Fibroblast of villous mesenchyme (primary cell): ENCODE measurements at places on chromosomes 1 and 21.

GRCh38 chr1:3029481-3029961 lies 8.3 kb downstream of the ACTRT2 start:
- no peak for DNase-seq

DNA sequence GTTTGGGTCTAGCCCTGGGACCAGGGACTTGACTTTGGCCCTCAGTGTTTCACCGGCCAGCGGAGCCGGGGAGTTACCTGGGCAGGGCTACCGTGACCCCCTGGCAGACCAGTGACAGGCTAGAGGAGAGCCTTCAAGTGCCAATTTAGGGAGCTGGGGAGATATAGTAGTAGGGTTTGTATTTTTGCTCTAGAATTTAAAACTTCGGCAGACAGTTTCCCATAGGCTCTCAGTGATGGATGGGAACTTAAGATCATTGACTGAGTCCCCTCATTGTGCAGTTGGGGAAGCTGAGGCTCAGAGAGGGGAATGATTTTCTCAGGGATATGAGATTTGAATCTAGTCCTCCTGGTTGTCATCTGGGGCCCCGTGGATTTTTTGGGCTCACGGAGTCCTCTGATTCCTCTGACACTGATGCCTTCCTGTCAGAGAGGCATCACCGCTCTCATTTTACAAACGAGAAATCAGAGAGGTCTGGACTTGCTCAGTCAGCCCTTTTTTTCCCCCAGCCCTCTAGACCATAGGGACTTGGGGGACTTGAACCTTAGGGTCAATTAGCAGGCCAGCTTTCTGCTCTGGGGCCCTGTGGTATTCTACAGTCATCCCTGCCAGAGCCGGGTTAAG lies 58.3 kb upstream of the ACOT11 start:
- no peak for DNase-seq

DNA sequence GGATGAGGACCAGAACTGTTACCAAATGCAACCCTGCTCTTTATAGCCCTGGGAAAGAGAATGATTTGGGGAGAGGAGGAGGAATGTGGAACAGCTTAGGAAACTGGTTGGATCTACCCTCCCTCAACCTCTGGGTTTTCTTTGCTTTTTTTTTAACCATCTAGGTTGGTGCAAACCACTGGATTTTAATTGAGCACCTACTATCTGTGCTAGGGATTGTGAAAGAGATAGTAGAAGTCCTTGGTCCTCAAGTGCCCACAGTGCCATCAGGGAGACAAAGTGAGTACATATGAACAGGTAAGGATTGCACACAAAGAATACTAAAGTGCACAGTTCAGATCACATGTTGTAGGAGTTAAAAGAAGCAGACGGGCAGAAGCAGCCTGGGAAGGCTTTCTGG lies 4.7 kb downstream of the TAGLN2 start:
- no peak for DNase-seq

GRCh38 chr1:203621559-203622262 lies 4.9 kb upstream of the ATP2B4 start:
- DNase-seq: no peak

- no peak for DNase-seq
These were observed 29.5 kb upstream of the CLCA4 start for GRCh38 chr1:86517336-86517735.

DNA sequence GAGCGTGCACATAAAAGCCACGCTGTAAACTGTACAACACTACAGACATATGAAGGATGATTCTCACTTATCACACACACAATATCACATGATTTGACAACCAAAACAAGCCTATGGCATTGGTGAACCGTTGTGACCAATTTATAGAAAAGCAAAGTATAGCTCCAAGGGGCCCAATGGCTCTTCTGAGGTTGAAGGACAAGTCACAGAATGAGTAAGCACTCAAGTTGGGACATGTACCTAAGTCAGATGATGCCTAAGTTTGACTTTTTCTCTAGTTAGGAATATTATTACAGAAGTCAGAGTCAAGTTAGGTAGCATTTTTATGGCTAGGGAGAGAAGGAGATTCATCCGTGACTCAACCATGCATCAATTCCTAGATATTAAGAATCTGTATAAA lies 45.7 kb downstream of the PLPP3 start:
- no peak for DNase-seq

- DNase-seq: peak; percentile 69
These were observed 24.6 kb downstream of the MIXL1 start for GRCh38 chr1:226248091-226248490.

DNA sequence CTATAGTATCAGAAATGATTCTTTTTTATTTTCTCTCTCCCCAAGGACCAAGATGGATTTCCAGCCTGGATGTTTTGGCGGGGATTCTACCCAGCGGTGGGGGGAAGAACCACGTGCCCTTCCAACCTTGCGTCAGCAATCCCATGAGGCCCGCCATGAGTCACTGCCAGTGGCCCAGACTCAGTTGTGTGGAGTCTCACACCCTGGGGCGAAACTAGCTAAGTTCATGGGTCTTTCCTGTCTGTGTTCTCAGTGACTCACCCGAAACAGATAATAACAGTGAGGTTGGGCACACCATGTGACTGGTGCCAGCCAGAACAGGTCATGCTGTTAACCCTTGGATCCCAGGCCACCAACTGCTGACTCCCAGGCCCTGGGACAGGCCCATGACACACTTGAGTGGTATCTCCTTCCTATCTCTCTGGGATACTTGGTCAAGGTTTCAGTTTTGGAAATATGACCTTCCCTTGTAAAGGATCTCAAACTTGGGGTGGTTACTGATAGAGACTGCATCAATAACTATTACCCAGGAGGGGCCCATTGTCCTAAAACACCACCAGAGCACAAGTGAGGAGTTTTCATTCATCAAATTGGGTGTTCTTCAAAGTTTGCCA lies 98.0 kb upstream of the DUSP10 start:
- peak; percentile 73 for DNase-seq

- peak; percentile 83 for DNase-seq
These were observed 58.3 kb upstream of the SDC3 start for GRCh38 chr1:30966690-30967369.

DNA sequence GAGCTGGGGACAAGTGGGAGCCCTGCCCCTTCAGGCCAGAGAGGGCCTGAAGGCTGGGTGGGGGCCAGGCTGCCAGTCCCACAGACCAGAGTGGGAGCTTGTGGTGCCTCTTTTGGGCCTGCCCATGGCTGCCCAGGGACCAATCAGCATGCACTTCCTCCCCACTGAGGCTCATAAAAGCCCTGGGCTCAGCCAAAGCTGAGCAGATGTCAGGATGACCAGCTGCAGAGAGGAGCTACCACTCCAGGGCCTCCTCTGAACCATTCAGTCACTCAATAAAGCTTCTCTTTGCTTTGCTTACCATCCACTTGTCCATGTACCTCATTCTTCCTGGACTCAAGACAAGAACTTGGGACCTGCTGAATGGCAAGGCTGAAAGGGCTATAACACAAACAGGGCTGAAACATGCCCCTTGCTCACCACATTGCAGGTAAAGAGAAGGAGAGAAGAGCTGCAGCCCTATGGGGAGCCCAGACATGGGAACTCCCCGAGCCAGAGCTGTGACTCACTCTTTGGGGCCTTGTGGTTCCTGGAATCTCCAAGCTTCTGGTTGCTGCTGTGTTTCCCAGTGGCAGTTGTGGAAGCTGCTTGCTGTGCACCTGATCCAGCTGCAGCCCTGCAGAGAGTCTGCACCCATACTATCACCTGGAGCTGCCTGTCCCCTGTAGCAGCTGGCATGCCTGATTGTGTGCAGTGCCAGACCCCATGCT lies 82.0 kb downstream of the OLFML3 start:
- no peak for DNase-seq

GRCh38 chr1:180616439-180616838 lies 15.4 kb upstream of the XPR1 start:
- DNase-seq: no peak

GRCh38 chr1:70284366-70284765 lies 63.2 kb downstream of the SRSF11 start:
- no peak for DNase-seq

DNA sequence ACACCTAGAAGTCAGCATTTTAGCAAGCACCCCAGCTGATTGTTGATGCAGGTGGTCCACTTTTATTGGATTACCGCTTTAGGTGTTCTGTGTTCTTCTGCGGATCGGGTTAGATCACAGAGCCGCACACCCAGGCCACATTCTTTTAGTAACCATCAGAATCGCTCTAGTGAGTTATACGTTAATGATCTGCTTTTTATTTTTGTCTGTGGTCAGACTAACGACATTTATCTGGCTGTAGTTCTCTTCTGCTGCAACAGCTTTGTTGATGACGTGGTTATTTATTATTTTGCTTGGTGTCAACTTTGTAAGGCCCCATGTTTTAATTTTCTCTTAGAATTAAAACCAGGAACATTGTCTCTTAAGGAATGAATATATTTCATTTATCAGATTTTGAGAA lies 18.2 kb downstream of the SCCPDH start:
- DNase-seq: no peak

DNA sequence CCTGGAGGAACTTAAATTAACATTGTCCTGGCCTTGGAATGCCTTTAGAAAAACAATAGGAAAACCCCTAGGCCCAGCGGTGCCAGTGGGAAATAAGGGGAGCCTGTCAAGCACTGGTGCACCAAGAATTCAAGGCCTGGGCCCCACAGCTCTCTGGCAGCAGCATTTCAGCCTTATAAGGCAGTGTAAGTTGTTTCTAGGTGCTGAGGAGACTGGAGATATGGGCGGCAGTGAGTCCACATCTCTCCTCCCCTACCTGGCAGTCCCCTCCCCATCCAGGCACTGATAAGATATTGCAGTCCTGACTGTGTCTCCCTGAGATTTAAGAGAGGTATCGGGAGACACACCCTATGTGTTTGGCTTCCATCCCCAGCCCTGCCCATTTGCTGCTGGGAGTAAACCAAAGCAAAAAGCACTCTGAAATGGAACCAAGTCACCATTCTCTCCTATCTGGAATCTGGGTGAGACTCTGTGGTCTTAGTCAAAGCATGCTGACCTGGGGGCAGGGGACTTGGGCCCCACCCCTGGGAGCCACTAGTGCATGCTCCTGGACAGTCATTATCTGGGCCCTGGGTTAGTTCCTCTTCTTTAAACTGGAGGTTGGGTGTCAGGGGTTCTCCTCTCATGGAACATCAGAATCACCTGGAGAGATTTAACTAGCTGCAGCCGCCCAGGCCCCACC lies 30.5 kb downstream of the DEGS1 start:
- no peak for DNase-seq

DNA sequence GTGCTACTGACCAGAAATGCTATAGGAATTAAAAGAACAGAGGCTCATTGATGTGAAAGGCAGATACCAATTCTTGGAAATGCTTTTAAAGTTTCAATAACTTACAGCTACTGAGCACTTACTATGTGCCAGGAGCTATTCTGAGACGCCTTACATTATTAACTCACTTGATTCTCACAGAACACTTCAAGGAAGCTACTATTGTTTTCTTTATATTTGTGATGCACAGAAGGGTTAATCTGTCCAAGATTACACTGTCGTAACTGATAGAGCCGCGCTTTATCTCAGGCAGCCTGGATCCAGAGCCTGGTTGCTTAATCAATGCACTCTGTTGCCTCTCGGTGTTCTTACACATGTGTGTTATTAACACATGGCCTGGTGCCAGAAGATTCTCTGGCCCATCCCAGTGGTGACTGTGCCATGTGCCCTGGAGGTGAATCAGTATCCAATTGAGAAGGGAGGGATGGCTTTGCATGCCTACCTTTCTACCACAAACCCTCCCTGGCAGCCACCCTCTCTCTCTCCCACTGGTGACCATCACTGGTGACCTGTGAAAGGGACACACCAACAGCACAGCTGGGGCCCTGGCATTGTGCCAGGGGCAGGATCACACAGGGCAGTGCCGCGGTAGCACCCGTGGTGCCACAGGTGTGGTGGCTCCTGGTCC lies 8.8 kb downstream of the FMO1 start:
- DNase-seq: peak; percentile 19

- DNase-seq: peak; percentile 9
These were observed 15.1 kb downstream of the BLACAT1 start for GRCh38 chr1:205440476-205441317.

GRCh38 chr1:32321712-32322291 lies 14.2 kb downstream of the MARCKSL1 start:
- DNase-seq: no peak

GRCh38 chr1:240925273-240925672 lies 313.3 kb upstream of the GREM2 start:
- no peak for DNase-seq

- peak; percentile 43 for DNase-seq
These were observed 30.0 kb downstream of the ZMYM4 start for GRCh38 chr1:35298464-35298863.

DNA sequence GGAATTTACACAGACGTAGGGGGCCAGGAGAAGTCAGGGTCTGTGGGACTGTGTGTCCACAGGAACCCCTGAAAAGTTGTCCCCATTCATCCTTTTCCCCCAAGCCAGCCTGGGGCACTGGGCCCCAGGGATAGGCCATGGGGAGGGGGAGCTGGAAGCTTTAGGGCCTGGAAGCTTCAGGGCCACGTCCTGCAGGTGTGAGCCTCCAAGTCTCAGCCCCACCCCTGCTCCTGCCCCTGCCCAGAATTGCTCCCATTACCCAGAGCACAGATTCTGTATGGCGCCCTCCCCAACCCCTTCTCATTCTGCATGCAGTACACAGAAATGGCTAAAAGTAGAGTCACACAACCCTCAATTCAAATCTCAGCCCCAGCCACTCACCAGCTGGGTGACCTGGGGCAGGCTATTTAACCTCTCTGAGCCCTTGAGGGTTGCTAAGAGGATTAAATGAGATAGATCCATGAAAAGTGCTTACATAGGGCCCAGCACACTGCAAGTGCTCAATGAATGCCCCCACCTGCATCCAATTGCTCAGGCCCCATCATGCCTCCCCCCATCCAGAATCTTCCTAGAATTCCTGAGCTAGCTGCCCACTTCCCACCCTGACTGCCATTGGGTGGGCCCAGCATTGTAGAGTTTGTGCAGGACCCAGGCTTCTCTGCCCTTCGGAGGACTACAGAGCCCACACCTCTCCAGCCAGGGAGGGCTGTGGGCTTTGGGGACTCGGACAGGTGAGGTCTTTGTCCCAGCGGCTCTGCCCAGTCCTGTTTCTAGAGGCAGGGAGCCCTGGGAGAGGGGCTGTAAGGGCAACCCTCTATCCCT lies 6.5 kb downstream of the RAP1GAP start:
- DNase-seq: no peak

DNA sequence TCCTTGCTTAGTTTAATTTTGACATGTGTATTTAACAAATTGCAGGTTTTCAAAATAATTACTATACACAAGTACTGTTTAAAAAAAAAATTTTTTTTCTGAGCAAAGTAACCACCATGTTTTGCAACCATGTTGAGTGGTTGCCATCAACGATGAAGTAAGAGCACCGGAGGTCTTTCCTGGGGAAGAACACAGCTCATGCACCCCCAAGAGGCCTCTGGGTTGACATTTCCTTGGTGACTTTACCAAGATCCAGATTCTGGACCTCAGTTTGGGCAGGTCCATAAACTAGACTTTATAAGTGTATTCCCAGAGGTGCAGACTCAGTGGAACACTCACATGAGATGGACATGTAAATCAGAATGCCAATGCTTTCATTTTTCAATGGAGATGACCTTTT lies 36.8 kb upstream of the RALGPS2 start:
- peak; percentile 59 for DNase-seq

DNA sequence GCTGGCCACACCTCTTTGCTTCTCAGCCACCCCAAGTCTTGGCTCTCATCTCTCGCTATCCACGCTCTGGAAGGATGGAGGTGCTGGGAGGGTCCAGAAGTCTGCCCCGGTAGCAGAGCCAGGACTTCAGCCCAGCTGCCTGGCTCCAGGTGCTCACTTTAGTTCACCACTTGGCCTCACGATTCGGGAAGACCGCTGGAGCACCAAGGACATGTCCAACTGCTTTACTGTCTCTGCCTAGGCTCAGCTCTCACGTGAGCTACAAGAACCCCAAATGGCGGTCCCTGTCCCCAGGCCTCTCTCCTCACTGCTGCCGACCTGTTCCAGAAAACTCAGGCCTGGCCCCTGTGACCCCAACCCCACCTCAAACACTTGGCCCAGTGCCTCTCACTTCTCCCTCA lies 3.4 kb downstream of the TRIM11 start:
- no peak for DNase-seq
